Esophagus mucosa (tissue), 1 donor: ENCODE measurements at places on chromosomes 12 and 14. TPM values are rescaled to one million over a fixed set of nuclear protein-coding genes. Genes with fewer than 3 reads are reported as not detected.

OAS2 gene
- 20.6 TPM for total RNA-seq

EDDM3A gene
- total RNA-seq: not detected

HNRNPA1 gene
- total RNA-seq: 687 TPM

INHBC gene
- not detected for total RNA-seq

LEMD3 gene
- total RNA-seq: 14.1 TPM

GRCh38 chr12:45994736-45995135 is 4.4 kb upstream of the SCAF11 start:
- ATAC-seq: no peak

GRCh38 chr12:97560350-97560749 is 97.7 kb downstream of the RMST start:
- ATAC-seq: no peak

- no peak for ATAC-seq
Measured at GRCh38 chr12:126807312-126807865, 1459.6 kb upstream of the TMEM132C start.

- no peak for ATAC-seq
Measured at GRCh38 chr12:15787778-15788177, 1.4 kb downstream of the EPS8 start.

DNA sequence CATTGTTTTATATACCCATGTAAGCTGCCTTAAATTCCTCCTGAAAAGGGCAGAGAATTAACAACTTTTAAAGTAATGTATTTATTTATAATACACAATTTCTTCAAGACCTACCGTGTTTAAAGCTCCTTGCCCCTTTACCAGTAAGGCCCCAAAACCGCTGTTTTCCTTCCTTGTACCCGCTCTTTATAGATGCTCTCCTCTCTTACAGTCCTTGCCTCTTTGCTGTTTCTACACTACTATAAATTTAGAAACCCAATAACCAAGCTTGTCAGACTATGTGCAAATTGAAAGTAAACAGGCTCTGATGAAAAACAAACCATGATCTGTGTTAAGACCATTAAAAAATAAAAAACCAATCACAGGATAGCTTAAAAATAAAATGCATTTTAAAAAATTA is 3.9 kb downstream of the MPHOSPH9 start:
- no peak for ATAC-seq

GRCh38 chr12:121033625-121034349 is 5.3 kb downstream of the OASL start:
- peak; percentile 82 for ATAC-seq

DNA sequence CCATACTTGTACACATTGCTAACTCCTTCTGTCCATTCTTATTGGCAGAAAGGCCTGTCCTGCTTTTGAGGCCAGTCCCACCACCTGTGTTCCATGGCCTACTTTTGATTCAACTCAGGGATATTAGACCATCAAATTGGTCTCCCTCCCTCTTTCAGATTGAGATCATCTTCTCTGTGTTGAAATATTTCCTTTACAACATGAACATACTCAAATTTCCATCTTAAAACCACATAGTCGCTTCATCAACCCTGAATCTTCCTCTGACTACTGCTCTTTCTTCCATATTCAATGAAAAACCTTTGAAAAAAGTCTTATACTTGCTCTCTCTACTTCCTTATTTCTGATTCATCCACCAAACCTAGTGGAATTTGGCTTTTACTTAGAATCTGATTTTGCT is 34.9 kb downstream of the TRMT5 start:
- ATAC-seq: no peak

- no peak for ATAC-seq
Measured at GRCh38 chr14:31881531-31882310, 195.4 kb upstream of the ARHGAP5 start.

- ATAC-seq: no peak
Measured at GRCh38 chr12:100661300-100661951, 87.9 kb downstream of the GAS2L3 start.

- ATAC-seq: no peak
Measured at GRCh38 chr12:106601496-106601895, 18.7 kb downstream of the RFX4 start.
